HFFc6 (cell line): ENCODE measurements at places on chromosomes 3 and 15. TPM values are rescaled to one million over a fixed set of nuclear protein-coding genes. Genes with fewer than 3 reads are reported as not detected.

The STRA6 gene
- total RNA-seq: 2.2 and 2.3 TPM in 2 replicates

The CPNE4 gene
- total RNA-seq: not detected in 3 replicates

The ARRDC4 gene
- total RNA-seq: 22.2 to 59.7 TPM (median 44.9 TPM) in 3 replicates

The ALDH1A3 gene
- total RNA-seq: 0.72 to 2.1 TPM (median 0.84 TPM) in 3 replicates

DNA sequence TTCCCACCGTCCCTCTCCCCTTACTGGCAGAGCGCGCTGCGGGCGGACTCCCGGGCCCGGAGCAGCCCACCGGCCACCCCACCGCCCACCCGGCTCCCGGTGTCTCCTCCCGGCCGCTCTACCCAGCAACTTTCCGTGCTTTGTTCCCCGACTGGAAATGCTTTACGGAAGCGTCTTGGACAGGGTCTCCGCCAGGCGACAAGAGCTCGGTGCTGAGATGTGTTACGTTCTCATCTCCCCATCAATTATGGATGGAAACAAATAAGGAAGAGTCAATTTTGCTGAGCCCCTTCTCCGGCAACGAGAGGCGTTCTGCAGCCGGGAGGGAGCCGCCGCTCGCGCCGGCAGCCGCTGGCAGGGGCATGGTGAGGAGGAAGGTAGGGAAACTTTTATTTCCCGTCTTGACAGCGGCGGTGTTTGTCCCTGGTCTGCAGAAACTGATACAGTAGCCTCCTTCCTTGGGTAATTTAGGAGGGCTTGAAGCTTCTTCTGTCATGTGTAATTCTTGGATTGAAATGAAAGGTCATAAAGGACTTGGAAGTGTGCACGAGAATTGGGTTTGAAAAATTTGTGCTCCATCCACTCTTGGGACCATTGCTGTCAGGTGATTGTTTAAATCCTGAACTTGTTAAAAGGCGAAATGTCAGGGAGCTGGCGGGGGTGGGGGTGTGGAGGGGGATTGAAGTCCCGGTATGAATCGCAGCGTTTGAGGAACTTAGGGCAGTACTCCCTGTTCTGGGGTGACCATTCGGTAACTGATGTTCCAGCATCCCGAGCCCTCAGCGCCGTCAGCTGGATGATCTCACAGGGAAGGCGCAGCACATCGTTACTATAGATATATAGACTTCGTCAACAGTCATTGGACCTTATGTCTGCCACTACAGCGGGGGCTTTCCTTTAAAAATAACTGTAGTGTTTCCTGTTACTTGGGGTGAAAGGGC is 1.5 kb downstream of the SEMA6D start:
- DNase-seq: no peak

DNA sequence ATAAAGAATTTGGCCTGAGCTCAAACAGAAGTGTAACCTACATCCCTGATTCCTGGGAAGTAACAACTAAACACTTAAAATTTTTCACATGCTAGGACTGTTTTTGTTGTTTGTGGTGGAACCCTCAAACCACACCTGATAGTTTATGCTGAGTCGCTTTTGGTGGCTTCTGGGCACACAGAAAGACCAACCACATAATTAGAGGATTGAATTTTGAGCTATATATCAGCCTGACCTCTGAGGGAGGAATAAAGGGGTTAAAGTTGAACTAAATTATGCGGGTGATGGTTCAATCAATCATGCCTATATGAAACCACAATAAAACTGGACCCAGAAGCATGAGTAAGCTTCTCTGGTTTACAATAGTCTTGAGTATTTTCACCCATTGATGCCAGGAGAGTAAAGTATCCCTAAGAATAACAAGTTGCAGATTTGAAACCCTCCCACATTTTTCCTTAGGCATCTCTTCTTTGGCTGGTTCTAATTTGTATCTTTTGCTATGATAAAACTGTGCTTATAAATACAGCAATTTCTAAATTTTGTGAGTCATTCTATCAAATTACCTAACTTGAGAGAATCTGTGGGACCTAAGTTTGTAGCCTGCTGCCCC is 1304.5 kb upstream of the GBE1 start:
- no peak for DNase-seq

- DNase-seq: no peak
Measured at GRCh38 chr15:74815121-74815934, 2.7 kb downstream of the LMAN1L start.

DNA sequence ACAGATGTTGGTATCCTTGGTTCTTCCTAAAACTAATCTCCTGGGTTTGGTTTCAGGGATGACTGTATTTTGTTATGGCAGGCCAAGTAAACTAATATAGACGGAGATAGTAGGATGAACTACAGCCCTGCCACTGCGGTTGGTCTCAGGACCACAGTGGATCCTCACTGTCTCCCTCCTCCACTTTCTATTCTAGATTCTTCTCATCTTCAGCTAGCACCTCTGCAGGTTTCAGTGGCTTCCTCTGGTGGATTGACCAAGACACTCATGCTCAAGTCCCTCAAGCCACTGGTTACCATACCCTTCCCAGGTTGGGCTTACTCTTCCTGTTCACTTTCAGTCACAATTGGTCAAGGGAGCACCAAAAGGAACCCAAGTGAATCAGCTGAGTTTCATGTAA is 71.1 kb upstream of the CLDN18 start:
- DNase-seq: no peak

DNA sequence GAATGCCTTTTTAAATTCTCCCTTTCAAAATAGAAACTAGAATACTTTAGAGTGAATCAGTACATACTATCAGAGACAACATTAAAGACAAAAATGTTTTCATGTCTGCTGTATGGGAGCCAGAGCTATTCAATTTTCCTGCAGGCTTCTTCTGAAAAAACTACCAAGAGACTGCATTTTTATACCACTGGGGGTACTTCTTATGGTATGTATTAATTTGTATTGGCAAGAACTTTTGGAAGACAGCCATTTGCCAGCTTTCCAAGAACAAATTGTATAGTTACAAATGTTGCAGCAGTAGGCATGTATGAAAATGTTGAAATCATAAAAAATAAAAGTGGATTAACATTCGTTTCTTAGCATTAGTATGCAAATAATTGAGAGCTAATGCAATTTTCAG is 1010.0 kb upstream of the CADM2 start:
- DNase-seq: no peak

DNA sequence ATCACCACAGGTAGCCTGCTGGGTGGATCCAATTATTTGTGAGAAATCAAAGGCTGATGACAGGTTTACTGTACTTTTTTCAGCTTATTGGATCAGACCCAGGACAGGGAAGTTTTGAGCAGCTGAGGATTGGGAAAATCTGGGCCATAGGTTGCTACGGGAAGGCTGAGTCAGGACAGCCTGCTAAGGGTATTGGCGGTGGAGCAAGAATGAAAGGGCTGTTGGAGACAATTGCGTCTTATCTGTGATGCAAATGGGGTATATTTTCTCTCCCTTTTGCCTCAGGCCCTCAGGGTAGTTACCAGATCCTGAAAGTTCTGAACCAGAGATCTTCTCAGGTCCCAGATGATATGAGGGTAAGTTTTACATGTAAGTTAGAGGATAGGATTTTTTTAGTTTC is 317.7 kb downstream of the EDEM1 start:
- DNase-seq: no peak

- peak; percentile 71 for DNase-seq
Measured at GRCh38 chr15:38589502-38589901, 24.9 kb upstream of the RASGRP1 start.
